ENCODE measurements at places on chromosomes 12 and 14. TPM values are rescaled to one million over a fixed set of nuclear protein-coding genes. Genes with fewer than 3 reads are reported as not detected.

ARHGEF40 gene
- 2.7 TPM for total RNA-seq

A2M gene
- not detected for total RNA-seq

ABCD2 gene
- not detected for total RNA-seq

KRT82 gene
- 0.29 TPM for total RNA-seq

HOXC10 gene
- total RNA-seq: 2.9 TPM

TMEM52B gene
- total RNA-seq: not detected

RFX4 gene
- total RNA-seq: not detected

HPD gene
- total RNA-seq: not detected

TMEM117 gene
- 9.0 TPM for total RNA-seq

TMEM233 gene
- total RNA-seq: not detected

BEST3 gene
- 0.55 TPM for total RNA-seq

DAO gene
- not detected for total RNA-seq

- no peak for DNase-seq
These were observed 1.3 kb downstream of the TAS2R30 start for GRCh38 chr12:11133162-11133561.

DNA sequence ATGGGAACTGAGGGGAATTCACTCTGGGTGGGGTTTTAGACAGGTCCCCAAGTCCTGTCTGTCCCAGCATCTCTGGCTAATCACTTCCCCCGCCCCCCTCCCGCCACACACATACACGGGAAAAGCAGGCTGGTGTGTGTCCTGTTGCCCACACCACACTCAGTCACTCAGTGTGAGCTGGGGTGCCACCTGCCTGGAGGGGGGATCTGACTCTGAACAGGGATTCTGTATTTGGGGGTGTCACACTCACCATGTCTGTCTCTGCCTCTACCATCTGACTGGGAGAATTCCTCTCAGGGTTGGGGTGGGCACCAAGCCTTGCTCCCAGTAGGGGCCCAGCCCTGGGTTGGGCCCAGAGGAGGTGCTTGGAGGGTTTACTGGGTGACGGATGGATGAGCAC lies 31.1 kb downstream of the SH2B3 start:
- DNase-seq: no peak

DNA sequence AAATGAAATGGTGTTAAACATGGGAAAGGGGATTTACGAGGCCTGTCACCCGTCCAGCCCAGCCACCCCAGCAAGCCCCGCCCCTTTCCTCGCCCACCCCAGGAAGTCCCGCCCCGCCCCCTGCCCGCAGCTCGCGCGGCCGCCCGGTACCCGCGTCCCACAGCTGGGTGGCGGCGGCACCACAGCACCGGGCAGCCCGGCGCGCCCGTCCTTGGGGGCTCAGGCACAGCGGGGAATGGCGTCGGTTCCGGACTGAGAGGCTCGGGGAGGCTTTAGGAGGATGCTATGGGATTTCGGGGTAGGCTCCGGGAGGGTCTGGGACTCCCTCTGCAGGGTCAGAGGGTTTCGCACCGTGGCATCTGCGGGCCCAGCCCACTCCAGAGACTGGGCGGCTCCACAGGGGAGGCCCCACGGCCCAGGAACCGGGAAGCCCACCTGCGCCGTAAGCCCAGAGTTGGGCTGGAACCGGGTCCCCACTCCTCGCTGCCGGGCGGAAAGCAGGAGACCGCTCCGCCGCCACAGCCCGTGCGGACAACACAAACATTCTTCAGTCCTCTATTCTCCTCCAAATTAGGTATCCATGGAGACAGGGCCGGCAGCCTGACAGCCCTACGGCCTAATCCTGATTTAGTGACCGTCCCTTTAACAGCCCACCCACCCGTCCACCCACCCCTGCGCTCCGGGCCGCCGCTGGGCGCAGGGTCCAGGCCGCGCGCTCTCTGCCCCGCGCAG lies 1.4 kb downstream of the FIGNL2 start:
- DNase-seq: no peak

DNA sequence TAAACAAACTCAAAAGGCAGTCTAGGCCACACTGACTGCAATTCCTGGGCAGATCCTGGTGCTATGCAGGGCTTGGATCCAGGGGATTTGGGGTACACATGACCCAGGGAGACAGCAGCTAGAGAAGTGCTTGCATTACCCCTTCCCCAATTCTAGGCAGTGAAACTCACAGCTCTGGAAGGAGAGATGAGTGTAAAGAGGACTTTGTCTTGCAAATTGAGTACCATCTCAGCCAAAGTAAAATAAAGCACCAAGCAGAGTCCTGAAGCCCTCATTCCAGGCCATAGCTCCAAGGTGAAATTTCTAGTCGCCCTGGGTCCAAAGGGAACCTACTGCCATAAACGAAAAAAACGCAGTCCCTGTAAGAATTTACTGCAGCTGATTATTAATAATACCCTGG lies 644.9 kb upstream of the FLRT2 start:
- no peak for DNase-seq

- no peak for DNase-seq
These were observed 933.8 kb downstream of the TMEM121 start for GRCh38 chr14:106459971-106460730.

DNA sequence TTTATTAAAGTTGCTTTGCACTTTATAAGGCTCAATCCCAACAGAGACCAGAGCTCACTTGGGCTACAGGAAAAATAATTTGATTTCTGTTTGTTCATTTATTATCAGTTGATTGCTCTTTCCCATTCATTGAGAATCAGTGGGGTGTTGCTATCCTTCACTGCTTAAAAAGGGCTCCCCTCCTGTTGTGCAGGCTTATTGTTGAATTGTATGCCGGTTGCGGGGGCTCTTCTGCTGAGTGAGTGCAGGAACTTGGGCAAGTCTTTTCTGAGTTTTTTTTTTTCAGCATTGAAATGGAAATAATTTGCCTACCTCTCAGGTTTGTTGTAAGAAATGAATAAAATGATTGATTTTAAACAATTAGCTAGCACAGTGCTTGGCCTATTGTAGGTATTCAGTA lies 32.6 kb downstream of the AKAP6 start:
- DNase-seq: no peak

- DNase-seq: no peak
These were observed 76.7 kb downstream of the PITPNM2 start for GRCh38 chr12:123073962-123074801.

DNA sequence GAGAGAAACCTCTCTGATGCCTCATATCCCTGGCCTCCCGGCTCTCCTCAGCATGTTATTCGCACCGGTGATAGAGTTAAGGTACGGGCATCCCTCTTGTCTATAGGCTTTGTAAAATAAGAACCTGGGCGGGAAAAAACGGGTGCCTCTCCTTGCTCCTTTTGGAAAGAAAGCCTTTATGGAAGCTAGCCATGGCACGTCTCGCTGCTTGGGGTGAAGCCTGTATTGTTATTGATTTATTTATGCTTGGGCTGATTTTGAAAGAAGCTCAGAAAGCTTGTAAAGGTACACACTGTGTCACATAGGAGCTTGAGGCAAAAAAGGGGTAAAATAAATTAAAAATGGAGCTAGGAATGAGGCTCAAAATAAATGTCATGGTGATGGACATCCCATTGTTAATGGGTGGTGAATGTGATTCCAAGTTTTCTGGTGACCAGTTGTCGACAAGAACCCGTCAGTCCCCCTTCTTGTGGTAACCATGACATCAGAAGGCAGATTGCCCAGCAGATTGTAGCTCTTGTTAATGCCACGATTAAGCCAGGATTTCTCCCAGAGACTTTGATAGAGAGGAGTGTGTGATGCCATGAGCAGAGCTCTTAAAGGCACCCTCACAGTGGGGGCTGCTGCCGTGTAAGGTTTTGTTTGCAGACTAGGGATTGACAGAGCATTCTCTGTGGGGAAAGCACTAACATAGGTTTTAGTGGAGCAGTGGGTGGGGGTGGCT lies 50.4 kb upstream of the ASPG start:
- no peak for DNase-seq

DNA sequence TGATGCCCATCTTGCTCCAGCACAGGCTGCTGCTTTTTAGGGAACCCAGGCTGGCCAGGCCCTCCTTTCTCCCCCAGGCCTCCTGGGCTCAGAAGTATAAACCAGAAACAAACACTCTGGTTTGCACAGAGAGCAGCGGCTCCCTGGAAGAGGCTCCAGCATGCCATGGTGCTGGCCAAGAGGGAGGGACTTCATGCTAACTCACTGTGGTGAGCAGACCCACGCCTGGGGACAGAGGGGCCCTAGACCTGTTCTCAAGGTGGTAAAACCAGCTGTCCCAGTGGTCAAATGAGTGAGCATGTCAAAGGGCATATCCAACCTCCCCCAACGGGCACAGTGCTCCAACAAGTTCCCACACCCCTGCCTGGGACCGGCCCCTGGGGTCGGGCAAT lies 15.5 kb downstream of the BCL11B start:
- DNase-seq: no peak

DNA sequence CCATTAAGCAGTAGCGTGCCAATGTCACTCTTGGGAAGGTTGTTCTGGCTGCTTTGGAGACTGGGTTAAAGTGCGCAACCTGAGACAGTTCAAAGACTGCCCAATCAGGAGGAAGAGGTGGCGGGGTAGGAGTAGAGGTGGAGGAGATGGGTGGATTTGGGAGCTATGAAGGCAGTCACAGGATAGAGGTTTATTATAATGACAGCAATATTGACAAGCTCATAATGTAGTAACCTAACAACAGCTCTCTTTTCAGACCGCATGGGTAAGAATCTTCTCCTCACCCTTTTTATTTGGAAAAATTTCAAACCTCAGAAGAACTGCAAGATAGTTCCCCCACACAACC lies 5.3 kb upstream of the PSMD9 start:
- peak; percentile 28 for DNase-seq

- DNase-seq: no peak
These were observed 182.2 kb upstream of the SFSWAP start for GRCh38 chr12:131528667-131529066.

DNA sequence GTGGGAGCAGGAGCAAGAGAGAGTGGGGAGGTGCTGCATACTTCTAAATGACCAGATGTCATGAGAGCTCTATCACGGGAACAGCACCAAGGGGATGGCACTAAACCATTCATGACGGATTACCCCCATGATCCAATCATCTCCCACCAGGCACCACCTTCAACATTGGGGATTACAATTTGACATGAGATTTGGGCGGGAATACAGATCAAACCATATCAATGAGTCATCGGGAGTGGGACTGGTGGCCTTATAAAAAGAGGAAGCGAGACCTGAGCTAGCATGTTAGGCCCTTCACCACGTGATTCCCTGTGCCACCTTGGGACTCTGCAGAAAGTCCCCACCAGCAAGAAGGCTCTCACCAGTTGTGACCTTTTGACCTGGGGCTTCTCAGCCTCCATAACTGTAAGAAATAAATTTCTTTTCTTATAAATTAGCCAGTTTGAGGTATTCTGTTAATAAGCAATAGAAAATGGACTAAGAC lies 28.7 kb downstream of the COX8C start:
- no peak for DNase-seq

DNA sequence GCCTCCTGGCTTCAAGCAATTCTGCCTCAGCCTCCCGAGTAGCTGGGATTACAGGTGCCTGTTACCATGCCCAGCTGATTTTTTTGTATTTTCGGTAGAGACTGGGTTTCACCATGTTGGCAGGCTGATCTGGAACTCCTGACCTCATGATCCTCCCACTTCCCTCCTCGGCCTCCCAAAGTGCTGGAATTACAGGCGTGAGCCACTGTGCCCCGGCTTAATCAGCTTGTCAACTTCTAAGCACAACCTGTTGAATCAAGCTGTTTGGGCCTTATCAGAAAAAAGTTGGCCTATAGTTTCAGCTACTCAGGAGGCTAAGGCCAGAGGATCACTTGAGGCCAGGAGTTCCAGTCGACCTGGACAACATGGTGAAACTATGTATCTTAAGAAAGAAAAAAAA lies 7.9 kb downstream of the MARK3 start:
- no peak for DNase-seq

DNA sequence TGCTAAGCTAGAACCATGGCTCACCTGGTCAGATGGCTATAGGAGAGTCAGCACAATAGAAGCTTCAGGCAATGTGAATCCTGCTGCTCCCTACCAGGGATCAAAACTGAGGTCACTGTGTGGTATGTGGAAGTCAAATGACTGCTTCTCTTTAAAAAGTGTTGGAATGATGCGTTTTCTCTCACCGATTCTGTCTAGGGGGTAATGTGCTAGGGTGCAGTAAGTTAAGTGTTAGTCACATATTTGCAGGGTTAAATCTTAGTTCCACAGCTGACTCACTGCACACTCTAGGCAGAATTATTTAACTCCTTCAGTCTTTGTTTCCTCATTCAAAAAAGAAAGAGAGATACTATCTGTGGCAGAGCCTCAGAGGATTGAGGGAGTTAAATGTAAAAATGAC lies 696.6 kb downstream of the DIO2 start:
- peak; percentile 75 for DNase-seq

DNA sequence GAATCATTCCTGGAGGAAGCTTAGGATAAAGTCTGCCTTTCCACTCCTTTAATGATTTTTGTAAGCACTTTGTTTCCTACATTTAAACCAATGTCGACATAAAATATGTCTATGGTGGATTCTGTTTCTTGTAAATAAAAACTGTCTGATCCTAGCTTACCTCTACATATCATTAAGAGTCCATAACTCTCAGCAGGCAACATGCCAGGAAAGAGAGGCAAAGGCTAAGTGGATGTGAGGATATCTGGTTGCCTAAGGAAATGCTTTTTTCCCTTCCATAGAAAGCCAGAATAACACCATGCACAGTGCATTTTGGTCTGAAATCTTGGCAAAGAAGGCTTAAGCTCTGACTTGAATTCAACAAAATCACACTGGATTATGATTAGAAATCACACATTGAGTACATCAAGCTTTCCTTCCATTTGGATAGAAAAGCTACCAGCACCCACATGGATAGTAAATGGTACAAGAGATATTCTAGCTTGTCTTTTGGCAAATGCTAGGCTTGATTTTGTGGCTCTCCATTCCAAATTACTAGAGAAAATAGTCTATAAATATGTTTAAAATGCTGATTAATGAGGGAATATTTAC lies 57.0 kb upstream of the CNTN1 start:
- no peak for DNase-seq

- DNase-seq: no peak
These were observed 154.4 kb upstream of the PDE3A start for GRCh38 chr12:20213723-20214625.

DNA sequence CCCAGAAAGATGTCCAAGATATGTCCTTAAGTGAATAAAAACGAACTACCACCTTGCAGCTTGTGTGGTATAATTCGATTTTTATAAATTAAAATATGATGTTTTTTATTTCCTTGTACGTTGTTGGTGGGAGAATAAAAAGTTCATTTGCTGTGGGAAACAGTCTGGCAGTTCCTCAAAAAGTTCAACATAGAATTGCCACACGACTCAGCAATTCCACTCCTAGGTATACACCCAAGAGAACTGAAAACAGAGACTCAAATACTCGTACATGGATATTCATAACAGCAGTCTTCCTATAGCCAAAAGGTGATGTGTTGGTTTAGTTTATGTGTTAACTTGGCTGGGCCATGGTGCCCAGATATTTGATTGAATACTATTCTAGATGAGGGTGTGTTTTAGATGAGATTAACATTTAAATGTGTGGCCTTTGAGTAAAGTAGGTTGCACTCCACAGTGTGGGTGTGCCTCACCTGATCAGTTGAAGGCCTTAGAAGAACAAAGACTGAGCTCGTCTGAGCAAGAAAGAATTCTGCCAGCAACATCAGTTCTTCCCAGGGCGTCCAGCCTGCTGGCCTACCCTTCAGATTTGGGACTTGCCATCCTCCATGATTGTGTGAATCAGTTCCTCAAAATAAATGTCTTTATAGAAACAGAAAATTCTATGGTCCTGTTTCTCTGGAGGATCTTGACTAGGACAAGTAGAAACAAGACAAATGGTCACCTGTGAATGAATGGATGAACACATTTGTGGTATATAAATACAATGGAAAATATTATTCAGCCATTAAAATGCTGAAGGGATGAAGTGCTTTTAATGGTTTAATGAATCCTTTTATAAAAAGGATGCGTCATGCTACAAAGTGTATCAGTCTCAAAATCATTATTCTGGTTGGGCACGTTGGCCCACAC lies 5.1 kb upstream of the DENR start:
- DNase-seq: no peak

GRCh38 chr12:115394496-115395220 lies 710.7 kb upstream of the TBX3 start:
- peak; percentile 51 for DNase-seq
